ENCODE measurements at places on chromosomes 1 and 21. TPM values are rescaled to one million over a fixed set of nuclear protein-coding genes. Genes with fewer than 3 reads are reported as not detected.

Gene PROK1
- not detected for total RNA-seq

Gene CR1L
- 5.8 TPM for total RNA-seq

Gene LRIF1
- 32.6 TPM for total RNA-seq

Gene SH2D5
- total RNA-seq: 24.8 TPM

Gene LYST
- total RNA-seq: 0.16 TPM

Gene MARK1
- 13.6 TPM for total RNA-seq

Gene COL9A2
- 9.1 TPM for total RNA-seq

Gene ZNHIT6
- total RNA-seq: 20.4 TPM
